ENCODE measurements at places on chromosomes 2 and 18.

DNA sequence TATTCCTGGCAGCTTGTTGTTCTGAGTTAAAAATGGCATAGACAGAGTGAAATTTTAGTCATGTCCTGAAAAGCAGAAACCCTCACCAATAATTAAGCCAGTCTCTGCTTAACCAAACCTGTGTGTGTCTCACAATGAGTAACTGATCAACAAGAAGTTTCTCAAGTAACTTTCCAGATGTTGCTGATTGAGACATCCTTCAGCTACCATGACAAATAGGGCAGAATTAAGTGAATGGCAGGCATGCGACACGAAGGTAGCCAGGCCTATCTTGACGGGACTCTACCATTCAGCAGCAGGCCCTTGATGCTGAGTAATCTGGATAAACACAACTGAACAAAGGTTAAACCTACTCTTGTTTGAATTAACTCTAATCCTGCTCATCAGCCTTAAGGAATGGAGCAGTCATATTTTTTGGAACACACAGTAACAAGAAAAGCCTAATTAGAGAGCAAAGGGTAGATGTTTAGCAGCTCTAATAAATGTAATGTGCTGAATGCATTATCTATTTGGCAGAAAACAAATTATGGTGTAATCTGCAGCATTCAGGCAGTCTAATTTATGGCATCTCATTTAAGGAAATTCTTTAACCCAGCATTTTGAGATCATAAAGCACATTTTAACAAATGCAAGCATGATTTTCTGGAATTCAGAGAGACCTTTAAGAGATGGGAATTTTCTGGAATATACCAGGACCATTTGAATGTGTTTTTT, 159.5 kb upstream of the EPHA4 start:
- DNase-seq = no peak

- DNase-seq = no peak
Measured at GRCh38 chr18:56107821-56108477, 520.0 kb upstream of the TCF4 start.

- no peak for DNase-seq
Measured at GRCh38 chr2:15760232-15760910, 168.7 kb downstream of the DDX1 start.

GRCh38 chr2:10487081-10487740, 39.1 kb upstream of the ODC1 start:
- DNase-seq = no peak

Measured in GM12864 (cell line).